ENCODE measurements at places on chromosomes 3 and 15.

GRCh38 chr15:85973584-85974347, 105.9 kb upstream of the AGBL1 start:
- DNase-seq, result peak; percentile 77

DNA sequence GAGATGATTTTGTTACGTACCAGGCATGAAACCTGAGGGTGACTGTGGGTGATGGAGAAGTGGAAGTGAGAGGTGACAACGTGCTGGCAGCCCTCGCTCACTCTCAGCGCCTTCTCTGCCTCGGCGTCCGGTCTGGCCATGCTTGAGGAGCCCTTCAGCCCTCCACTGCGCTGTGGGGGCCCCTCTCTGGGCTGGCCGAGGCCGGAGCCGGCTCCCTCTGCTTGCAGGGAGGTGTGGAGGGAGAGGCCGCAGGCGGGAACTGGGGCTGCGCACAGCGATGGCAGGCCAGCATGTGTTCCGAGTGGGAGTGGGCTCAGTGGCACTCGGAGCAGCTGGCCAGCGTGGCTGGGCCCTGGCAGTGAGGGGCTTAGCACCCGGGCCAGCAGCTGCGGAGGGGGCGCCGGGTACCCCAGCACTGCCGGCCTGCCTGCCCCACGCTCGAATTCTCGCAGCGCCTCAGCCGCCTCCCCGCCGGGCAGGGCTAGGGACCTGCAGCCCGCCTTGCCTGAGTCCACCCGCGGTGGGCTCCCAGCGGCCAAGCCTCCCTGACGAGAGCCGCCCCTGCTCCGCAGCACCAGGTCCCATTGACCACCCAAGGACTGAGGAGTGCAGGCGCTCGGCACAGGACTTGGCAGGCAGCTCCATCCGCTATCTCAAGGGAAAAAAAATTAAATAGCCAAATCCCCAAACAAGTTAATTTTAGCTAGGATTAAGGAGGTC, 29.7 kb upstream of the MYRIP start:
- no peak for DNase-seq

DNA sequence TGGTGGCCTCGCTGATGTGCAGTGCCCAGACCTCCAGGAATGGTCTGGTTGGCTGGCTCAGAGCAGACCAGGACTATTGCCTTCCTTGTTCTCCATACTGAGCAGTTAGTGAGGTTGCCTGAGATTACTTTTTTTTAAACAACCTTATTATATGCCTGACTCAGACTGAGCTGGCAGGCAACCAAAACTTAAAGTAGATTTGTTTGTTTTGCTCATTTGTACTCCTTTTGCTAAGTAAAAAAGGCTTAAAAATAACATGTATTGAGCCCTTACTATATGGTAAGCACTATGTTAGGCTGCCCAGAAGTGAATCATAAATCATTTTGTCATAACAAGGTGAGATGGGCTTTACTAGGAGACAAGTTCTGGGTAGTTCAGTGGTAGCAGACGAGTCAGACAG, 92.4 kb downstream of the GHSR start:
- peak; percentile 90 for DNase-seq

GRCh38 chr3:63124090-63124489, 154.0 kb upstream of the SYNPR start:
- DNase-seq, result no peak

All from LHCN-M2 (cell line).